ENCODE measurements at places on chromosomes 6 and 20.

- peak; percentile 68 for DNase-seq
These were observed 107.8 kb downstream of the ZFP64 start for GRCh38 chr20:52083627-52084232.

- DNase-seq = peak; percentile 76
These were observed 55.0 kb upstream of the FOXC1 start for GRCh38 chr6:1554476-1555310.

GRCh38 chr6:132007474-132008190 is 56.5 kb upstream of the CCN2 start:
- DNase-seq = no peak

- no peak for DNase-seq
These were observed 222.8 kb downstream of the UST start for GRCh38 chr6:148969603-148970061.

DNA sequence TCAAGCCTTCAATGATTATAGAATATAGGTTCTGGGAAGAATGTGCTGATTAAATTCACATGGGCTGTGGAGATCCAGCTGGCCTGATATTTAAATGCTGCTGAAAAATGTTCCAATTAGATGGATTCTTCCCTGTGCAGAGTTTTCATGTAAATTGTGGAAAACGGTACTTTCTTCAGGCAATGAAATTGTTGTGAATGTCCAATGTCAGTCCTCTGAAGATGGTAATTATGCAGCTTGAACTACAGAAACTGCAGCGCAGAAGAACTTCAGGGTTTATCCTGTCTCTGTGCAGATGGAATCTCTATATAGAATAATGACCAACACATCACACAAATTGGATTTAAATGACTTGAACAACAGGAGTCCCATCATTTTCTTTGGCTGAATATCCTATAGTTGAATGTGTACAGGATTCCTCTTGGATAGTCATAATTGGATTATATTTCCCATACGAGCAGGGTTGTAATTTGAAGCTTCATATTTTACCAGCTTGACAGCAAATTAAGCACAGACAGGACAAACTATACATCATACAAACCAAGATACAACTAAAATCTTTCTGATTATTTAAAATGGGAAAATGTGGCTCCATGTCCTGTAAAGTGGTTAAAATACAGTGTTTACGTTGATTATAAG is 82.3 kb downstream of the CAP2 start:
- DNase-seq = no peak

DNA sequence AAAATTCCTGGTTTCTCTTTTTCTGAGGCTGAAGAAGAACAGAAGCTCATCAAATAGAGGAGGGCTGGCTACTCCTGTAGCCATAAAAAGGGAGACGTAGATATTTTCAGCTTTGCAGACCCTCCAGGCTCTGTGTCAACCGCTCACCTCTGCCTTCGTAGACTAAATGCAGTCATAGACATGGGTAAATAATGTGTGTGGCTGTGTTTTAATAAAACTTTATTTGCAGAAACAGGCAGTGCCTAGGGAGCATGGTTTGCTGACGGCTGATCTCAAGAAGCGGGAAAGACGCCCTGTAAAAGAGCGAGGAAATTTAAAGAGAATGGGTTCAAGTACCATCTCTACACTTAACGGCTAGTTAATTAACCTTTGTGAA is 171.8 kb downstream of the BCAS1 start:
- no peak for DNase-seq

- no peak for DNase-seq
These were observed 537 bp upstream of the GABBR1 start for GRCh38 chr6:29633534-29633905.

DNA sequence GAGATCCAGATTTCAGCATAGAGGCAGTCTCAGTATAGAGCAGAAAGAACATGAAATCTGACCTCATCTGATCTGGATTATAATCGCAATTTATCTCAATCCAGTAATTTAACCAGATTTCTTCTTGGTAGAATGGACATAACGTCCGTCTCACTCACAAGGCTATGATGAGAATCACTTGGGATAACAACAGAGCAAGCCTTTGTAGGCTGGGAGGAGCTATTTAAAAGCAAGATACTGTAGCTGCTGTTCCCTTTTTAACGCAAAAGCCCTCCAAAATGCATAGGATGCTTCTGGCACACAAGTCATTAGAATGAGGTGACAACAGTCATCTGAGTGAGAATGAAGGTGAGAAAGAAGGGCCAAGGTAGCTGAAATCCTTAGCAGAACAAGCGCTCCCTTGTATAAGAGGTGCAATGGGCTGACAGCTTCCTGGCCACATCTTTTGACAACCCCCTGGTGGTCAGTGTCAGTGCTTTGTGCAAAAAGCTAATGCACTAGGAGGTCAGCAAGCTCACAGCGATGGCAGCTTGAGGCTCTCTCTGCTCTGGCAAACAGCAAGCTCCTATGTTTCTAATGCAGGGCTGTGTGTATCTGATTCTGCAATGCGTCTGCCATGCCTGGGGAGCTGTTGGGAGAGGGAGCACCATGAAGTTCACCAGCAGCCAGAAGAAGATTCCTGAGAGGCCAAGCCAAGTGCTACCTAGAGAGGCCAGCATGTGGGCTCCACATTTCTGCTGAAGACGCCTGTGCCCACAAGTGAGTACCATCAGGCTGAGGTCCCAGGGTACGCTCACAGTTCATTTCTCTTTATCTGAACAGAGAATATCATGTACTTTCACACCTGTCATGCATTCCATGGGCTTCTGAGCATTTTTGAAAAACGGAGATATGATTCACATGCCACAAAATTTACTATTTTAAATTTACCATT is 16.2 kb downstream of the METTL24 start:
- no peak for DNase-seq

DNA sequence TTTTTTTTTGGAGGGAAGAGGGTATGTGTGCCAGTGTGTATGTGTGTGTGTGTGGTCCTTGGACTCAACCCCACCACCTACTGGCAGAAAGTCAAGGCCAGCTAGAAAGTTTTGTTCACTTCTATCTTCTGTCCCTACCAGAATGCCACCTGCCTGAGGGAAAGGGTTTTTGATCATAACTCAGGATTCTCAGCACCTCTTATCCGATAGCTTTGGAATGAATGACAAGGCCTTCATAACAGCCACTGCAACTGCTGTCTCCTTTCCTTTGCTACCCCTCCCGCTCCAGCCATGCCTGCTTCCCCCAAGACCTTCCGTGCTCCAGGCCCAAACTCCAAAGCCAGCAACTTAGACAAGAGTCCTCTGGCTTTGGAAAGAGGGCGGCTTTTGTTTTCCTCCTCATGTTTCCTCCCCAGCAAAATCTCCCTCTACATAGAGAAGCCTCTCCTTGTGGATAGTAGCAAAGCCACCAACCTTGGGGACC is 18.7 kb downstream of the BTN3A1 start:
- DNase-seq = no peak

DNA sequence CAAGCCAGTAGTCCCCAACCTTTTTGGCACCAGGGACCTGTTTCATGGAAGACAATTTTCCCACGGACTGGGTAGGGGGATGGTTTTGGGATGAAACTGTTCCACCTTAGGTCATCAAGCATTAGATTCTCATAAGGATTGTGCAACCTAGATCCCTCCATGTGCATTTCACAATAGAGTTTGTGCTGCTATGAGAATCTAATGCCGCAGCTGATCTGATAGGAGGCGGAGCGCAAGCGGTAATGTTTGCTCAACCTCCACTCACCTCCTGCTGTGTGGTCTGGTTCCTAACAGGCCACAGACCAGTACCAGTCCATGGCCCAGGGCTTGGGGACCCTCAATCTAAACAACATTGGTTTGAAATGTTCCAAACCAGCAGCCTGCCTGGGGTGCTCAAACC is 137.0 kb upstream of the STXBP5 start:
- DNase-seq = no peak

GRCh38 chr20:34365765-34366213 is 2.7 kb downstream of the ITCH start:
- peak; percentile 66 for DNase-seq

GRCh38 chr20:38547288-38548085 is 33.5 kb upstream of the ADIG start:
- no peak for DNase-seq

GRCh38 chr20:53937339-53937741 is 133.1 kb downstream of the BCAS1 start:
- DNase-seq = no peak

GRCh38 chr6:26170181-26170580 is 83.0 kb downstream of the HFE start:
- peak; percentile 39 for DNase-seq

DNA sequence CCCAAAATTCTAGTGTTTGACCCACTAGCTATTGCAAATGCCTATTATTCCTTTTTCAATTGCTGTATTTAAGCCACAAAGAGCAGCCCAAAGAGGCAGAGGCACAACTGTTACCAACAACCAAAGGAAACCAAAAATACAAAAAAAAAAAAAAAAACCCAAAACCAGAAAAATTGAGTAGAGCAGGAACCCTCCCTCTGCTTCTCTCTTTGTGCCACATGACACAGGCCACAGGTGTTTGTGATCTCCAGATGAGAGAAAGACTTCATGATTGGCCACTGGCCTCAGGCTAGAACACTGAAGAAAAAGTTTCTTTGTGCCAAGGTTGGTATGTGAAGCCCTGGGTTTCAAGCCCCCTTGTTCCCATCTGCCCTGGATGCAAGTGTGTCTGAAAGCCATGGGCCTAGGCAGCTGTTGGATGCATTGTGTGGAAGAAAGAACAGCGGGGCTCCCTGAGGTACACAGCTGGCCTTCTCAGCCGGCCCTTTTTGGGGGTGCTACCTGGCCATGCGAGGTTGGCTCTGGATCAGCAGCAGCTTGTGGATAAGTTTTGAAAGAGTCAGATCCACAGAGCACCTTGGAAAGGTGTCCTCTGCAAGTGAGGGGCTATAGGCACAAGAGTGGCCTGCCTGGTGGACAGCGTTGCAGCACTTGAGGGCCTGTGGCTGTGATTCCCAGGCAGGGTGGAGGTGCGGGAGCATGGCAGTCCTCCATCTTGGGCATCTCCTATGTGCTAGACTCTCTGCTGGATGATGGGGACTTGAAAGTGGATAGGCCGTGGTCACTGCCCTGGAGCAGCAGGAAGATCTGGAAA is 204.5 kb downstream of the ZDHHC14 start:
- DNase-seq = no peak

DNA sequence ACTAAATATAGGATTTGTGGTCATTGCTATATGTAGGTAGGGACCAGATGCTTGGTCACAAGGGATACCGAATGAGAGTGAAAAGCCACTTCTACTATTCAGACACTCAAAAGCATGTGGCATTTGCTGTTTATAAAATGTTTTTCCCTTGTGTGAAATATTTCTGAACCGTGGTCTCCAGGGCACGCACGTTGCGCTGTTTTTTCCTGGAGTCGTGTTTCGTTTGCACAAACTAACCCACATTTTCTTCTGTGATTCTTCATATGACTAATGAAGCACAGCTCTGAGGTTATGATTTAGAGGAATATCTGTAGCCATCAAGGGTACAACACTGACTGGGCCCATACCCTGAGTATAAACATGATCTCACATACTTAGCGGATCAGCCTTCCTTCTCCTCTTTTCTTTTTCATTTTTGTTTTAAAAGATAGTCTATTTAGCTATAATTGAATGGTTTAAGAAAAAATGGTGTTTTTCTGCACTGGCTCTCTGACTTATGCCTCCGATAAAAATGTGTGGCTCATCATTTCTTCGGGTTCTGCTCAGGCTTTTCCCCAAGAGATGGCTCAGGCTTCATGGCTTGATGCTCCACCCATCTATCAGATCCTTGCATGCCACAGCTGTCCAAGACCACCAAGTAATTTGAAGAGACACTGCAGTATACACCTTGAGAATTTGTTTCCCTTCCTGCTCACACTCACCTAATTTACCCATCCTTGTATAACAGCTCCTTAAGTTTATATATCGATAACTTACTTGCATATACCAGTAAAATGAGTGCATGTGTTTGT is 59.9 kb upstream of the HBS1L start:
- peak; percentile 18 for DNase-seq

GRCh38 chr6:78854546-78854945 is 12.8 kb upstream of the IRAK1BP1 start:
- DNase-seq = no peak

DNA sequence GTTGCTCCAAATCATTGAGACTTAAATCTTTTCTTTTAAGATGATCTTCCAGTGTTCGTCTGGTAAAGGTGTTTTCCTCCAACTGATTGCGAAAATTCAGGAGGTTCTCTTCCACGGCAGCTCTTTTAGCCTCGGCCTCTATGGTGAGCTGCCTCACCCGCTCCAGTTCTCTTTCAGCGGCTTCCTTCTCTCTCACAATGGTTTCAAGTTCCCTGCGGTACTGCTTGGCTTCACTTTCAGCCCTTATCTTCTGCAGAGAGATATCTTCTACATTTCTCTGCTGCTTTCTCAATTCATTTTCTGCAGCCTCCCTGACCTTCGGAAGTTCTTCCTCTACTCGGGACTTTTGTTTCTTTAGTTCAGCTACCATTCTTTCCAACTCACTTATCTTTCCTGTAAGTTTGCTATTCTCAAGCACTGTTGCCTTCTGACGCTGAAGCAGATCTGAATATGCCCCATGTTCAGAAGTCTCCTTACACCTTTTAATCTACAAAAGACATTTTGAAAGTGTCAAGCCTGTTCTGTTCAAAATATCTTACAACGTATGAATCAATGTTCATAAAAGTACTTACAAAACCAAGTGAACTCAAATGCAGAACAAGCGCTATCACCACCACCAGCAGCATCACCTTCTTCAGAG is 22.3 kb downstream of the DST start:
- DNase-seq = no peak

DNA sequence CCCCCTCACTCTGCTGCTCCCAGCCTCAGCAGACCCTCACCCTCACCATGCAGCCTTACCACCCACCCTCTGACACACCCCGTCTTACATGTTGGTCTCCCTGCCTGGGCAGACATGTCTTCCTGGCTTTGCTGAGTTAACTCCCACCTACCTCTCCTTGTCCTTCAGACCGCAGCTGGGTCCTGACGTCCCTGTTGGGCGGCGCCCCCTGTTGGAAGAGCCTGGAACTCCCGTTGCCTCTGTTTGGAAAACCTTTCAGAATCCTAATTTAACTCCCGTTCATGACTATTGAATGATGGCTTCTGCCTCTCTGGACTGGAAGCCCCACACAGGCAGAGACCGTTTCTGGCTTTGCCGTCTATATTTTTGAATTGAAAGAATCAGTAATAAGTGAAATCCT is 245.1 kb downstream of the MYLK4 start:
- DNase-seq = no peak

DNA sequence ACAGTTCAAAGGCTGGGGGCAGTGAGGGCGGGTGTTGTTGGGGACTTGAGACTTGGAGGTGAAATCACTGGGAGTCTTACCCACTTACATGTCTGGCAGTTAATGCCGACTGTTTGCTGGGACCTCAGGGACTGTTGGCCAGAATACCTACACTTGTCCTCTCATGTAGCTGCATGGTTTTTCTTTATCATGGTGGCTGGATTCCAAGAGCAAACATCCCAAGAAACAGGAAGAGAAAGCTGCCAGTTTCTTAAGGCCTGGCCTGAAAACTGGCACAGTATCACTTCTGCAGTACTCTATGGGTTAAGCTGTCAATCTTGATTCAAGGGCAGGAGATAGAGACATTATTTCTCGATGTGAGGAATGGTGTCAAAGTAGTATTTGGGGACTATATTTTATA is 19.8 kb upstream of the C6orf62 start:
- no peak for DNase-seq

- peak; percentile 30 for DNase-seq
These were observed 2.4 kb downstream of the TCF21 start for GRCh38 chr6:133891149-133891926.

- DNase-seq = no peak
These were observed 202.5 kb upstream of the SGK1 start for GRCh38 chr6:134520181-134521115.

- no peak for DNase-seq
These were observed 53.3 kb upstream of the SMLR1 start for GRCh38 chr6:130773860-130774259.

Measured in GM13977 (cell line).